Forelimb muscle (tissue), 1 donor: ENCODE measurements at places on chromosomes 3 and 15.
A peak's percentile ranks its signal among the peaks of the same experiment; 100 is the strongest.

GRCh38 chr3:99683465-99683864 is 45.1 kb downstream of the COL8A1 start:
- DNase-seq = no peak

DNA sequence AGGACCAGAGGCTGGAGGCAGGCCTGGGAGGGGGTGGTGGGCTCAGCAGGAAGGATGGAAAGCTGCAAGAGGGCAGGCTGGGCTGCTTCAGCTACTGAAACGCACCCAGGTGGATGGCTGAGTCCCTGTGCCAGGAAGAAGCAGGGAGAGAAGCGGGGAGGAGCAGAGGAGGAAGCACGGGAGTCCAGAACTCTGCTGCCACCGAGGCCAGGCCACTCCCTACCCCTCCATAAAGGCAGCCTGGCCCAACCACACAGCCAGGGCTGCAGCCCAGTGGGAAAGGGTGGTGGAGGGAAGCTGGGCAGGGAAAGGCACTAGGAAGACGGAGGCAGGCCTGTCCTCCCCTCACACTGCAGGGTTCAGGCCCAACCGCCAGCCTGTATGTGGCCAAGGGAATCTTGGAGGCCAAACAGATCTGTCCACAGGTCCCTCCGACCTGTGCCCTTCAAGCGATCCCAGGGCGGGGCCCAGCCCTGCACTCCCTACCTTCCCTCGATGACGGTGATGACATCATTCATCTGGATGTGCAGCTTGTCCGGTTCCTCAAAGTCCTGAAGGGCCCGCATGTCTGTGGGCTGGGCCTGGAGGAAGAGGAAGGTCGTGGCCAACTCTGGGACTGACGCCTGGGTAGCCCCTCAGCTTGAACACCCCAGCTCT is 30.5 kb downstream of the TNK2 start:
- no peak for DNase-seq

- no peak for DNase-seq
These were observed 254.3 kb downstream of the ZNF621 start for GRCh38 chr3:40779039-40779438.

- DNase-seq = no peak
These were observed 123.7 kb upstream of the IGSF10 start for GRCh38 chr3:151584566-151584965.

- DNase-seq = no peak
These were observed 2.1 kb upstream of the LCTL start for GRCh38 chr15:66567897-66568296.

- DNase-seq = no peak
These were observed 981 bp upstream of the SCAP start for GRCh38 chr3:47476644-47477199.

DNA sequence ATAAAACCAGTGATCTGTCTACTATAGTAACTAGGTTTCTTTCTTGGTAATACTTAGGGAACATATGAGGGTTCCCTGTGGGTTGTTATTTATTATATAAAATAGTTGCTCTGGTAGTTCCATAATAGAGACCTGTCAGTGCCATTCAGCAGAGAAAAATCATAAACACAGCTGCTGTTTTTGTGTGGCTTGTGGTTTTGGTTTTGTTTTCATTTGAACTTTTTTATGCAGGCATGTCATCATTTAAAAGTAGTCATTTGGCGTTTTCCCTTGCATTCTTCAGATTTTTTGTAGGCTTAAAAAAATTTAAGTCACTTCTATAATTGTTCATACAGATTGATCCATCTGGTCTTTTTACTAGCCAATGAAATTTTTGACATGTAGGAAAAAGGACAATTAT is 47.9 kb downstream of the PIK3CA start:
- DNase-seq = no peak

DNA sequence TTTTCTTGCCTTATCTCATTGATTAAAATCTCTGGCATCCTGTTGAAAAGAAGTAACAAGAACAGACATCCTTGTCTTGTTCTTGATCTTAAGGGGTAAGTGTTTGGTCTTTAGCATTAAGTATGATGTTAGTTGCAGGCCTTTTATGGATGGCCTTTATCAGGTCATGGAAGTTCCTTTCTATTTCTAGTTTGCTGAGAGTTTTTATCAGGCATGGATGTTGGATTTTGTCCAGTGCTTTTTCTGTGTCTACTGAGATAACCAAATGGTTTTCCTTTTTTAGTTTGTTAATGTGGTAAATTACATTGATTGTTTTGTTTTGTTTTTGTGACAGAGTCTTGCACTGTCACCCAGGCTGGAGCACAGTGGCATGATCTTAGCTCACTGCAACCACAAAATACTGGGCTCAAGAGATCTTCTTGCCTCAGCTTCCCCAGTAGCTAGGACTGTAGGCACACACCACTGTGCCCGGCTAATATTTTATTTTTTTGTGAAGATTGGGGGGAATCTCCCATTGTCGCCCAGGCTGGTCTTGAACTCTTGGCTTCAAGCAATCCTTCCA is 26.3 kb downstream of the MRAS start:
- DNase-seq = no peak

DNA sequence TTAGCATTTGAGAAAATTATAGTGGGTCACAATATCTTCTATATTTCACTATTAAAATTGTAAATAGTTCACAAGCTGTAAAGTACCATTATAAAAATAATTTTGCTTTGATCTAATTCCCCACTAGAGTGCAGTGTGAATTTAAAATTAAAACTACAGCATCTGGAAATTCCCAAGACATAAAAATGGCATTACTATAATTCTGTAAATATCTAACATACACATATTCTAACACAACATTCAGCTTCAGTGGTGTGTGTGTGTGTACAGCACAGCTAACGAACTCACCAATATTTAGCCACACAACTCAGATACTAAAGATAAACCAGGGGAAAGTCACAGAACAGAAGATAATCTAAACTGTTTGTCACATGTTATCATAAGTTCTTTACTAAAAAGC is 424.9 kb upstream of the ZNF385D start:
- DNase-seq = no peak

- no peak for DNase-seq
These were observed 235.7 kb downstream of the MCTP2 start for GRCh38 chr15:94467034-94467433.

DNA sequence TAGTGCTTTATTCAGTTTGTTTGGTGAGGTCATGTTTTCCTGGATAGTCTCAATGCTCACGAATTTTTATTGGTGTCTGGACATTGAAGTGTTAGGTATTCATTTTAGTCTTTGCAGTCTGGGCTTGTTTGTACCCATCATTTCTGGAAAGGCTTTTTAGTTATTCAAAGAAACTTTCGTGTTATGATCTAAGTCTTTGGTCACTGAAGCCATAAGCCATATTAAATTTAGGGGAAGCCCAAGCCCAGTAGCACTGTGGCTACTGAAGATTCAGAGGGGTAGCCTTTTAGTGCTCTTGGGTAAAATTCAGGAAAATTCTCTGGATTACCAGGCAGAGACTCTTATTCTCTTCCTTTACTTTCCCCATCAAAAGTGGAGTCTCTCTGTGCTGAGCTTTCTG is 56.2 kb upstream of the PEX5L start:
- DNase-seq = no peak

DNA sequence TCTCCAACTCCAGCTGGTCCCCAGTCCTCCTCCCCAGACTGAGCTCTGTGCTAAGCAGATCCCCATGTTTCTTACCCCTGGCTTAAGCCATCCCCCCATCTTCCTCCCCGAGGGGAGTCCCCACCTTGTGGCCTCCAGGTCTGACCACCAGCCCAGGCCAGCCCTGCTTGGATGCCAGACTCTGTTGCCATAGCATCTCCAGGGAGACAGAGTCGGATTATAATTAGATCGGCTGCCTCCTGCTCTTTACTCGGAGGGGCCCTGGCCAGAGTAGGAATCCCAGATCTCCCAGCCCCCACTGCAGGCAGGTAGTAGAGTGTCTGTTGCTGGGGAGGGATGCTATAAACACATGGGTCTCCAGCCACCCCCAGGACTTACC is 2.4 kb downstream of the KLHDC8B start:
- DNase-seq = no peak

DNA sequence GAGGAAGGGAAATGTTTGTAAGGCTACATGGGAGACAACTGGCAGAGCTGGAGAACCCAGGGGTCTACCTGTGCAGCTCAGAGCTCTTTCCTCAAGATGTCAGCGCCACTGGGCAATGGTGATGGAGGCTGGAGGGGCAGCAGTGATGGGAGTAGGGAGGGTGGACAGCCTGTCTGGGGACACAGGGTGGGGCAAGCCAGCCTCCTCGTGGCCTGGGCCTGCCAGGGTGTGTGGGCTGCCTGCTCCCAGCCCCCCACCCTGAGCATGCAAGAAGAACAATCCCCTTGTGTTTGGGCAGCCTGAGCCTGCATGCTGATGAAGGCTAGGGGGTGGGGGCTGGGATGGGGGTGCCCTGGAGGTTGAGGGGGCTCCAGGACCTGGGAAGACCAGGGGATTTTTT is 1.2 kb downstream of the PCBP4 start:
- no peak for DNase-seq

DNA sequence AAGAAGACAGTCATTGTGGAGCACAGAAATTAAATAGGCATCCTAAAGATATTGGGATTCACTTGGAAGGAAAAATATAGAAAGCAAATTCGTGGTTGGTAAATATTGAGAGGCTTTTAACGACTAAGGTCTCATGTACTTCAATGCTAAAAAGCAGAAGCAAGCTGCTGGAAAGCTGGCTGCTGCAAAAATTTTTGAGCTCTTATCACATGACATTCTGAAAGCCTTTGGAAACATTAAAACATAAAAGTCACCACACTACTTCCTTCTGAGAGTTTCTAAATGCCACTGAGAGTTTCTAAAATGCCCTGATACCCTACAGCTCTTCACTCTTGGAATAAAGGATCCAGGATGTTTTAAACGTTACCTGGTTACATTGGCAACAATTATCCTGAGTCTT is 39.0 kb upstream of the CBLB start:
- peak; percentile 29 for DNase-seq

GRCh38 chr3:8911781-8912180 is 51.5 kb downstream of the RAD18 start:
- no peak for DNase-seq
